ENCODE measurements at places on chromosomes 7 and 10. TPM values are rescaled to one million over a fixed set of nuclear protein-coding genes. Genes with fewer than 3 reads are reported as not detected.

GRCh38 chr7:152312316-152312715 lies 123.5 kb downstream of the KMT2C start:
- H3K4me1 ChIP-seq, result peaks cover 9% of the 10 kb centered on the region
- H3K4me3 ChIP-seq, result no peak overlapping the region
- H3K27me3 ChIP-seq, result no peaks in the 10 kb centered on the region
- H3K27ac ChIP-seq, result no peak overlapping the region
- H3K36me3 ChIP-seq, result no peaks in the 10 kb centered on the region
- DNase-seq, result no peak

- H3K4me1 ChIP-seq, result no peaks in the 10 kb centered on the region
- H3K27me3 ChIP-seq, result no peaks in the 10 kb centered on the region
- H3K27ac ChIP-seq, result no peak overlapping the region
- no peaks in the 10 kb centered on the region for H3K36me3 ChIP-seq
These were observed 14.2 kb downstream of the UCMA start for GRCh38 chr10:13219685-13220670.

DNA sequence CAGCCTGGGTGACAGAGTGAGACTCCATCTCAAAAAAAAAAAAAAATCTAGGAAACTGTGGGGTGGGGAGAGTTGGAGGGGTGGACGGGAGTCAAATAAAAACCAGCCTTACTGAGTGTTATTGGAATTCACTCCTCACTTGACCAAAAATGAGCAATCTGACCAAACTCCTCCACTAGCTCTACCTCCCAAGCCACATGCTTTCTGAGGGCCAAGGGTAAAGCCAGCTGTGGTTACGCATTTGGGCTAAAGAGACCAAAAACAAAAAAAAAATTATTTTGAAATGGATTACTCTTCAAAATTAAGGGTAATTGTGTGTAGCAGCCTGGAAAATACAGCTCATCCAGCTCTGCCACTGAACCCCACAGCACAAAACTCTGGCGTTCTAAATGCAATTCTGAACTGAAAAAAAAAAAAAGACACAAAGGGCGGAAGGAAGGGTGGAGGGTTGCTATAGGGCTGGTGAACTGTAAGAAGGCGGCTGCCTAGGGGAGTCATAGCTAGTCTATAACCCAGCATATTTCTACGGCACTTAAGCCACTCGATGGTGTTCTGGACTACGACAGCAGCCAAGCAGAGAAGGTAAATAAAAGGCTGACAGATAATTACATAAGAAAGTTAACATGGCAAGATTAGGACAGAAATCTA lies 7.8 kb downstream of the ELMO1 start:
- peak; percentile 41 for DNase-seq
- H3K4me1 ChIP-seq, result peaks cover 72% of the 10 kb centered on the region
- H3K36me3 ChIP-seq, result no peaks in the 10 kb centered on the region
- H3K4me3 ChIP-seq, result peak overlapping the region; percentile 20
- no peaks in the 10 kb centered on the region for H3K27me3 ChIP-seq
- H3K27ac ChIP-seq, result peak overlapping the region; percentile 76

GRCh38 chr7:105202616-105203015 lies 186.1 kb downstream of the SRPK2 start:
- H3K36me3 ChIP-seq, result no peaks in the 10 kb centered on the region
- H3K4me1 ChIP-seq, result peaks cover 25% of the 10 kb centered on the region
- no peak for DNase-seq
- H3K4me3 ChIP-seq, result no peak overlapping the region

CTBP2 gene
- 36.2 TPM for total RNA-seq

MMP21 gene
- not detected for total RNA-seq

GRCh38 chr10:7136016-7136415 lies 274.8 kb downstream of the SFMBT2 start:
- no peaks in the 10 kb centered on the region for H3K36me3 ChIP-seq
- no peak for DNase-seq
- no peak overlapping the region for H3K27ac ChIP-seq
- H3K4me1 ChIP-seq, result no peaks in the 10 kb centered on the region

GRCh38 chr7:20745702-20746101 lies 41.0 kb downstream of the SP8 start:
- no peak overlapping the region for H3K27ac ChIP-seq
- H3K4me3 ChIP-seq, result no peak overlapping the region
- no peaks in the 10 kb centered on the region for H3K27me3 ChIP-seq
- no peaks in the 10 kb centered on the region for H3K36me3 ChIP-seq

- H3K4me3 ChIP-seq, result peak overlapping the region; percentile 93
- no peaks in the 10 kb centered on the region for H3K36me3 ChIP-seq
- H3K4me1 ChIP-seq, result peaks cover 18% of the 10 kb centered on the region
- peak overlapping the region; percentile 96 for H3K27ac ChIP-seq
- no peak for DNase-seq
- no peaks in the 10 kb centered on the region for H3K27me3 ChIP-seq
These were observed 382 bp upstream of the MBLAC1 start for GRCh38 chr7:100126239-100126930.

DNA sequence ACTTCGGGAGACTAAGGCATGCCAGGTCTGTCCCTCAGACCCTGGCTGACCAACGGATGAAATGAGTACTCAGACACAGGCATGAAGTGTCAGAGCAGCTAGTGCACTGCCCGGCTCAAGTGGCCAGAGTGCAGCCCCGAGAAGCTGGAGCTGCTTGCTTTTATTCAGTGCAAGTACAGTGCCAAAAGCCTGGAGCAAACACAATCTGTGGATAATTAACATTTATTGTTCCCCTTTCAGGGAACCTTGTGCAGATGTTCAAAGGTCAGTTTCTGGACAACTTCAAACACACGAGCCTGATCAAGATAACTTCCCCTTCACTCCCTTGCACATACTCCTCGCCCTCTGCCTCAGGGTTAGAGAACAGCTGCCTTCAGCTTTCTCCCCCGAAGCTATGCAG lies 7.9 kb upstream of the ATE1 start:
- H3K4me1 ChIP-seq, result no peaks in the 10 kb centered on the region
- H3K27ac ChIP-seq, result no peak overlapping the region
- H3K4me3 ChIP-seq, result no peak overlapping the region

OR6V1 gene
- total RNA-seq, result not detected

- no peak overlapping the region for H3K4me3 ChIP-seq
- H3K27me3 ChIP-seq, result no peaks in the 10 kb centered on the region
- no peak for DNase-seq
- H3K4me1 ChIP-seq, result peaks cover 34% of the 10 kb centered on the region
- H3K27ac ChIP-seq, result no peak overlapping the region
- no peaks in the 10 kb centered on the region for H3K36me3 ChIP-seq
These were observed 109.3 kb downstream of the RBM20 start for GRCh38 chr10:110753462-110753861.

DGKI gene
- 2.6 TPM for total RNA-seq
